ENCODE measurements at places on chromosomes 4 and X.

DNA sequence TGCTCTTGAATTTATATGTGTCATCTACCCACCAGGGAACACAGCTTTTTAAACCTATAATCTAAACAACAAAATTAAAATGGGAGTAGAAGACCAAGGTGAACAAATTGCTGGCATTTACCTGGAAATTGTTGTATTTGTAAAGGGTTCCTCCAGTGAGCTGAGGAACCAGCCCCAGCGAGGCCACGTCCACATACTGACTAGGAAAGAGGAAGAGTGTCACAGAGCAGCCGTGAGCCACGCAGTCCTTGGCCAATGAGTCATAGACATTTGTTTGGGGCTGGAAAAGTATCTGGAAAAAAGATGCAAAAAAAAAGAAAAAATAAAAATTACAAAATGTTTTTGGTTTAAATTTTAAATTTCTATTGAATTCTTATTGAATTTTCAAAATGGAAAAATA, 58.7 kb downstream of the METTL14 start:
- DNase-seq: no peak

DNA sequence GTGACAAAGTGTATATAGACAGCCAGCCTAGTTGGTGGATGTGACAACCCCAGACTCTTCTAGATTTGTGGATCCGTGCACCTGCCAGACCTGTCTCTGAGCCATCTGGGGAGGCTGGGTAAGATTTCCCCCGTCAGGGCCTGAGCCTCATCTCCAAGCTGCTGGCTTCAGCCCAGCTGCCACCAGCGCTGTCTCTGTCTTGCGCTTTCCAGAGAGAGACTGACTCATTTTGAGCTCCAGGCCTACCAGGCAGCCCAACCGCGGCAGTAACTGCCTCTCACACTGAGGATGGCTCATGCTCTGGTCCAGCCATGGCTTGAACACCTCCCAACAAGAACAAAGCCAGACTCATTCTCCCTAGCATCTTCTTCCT, 26.4 kb downstream of the NOP14 start:
- DNase-seq: no peak

DNA sequence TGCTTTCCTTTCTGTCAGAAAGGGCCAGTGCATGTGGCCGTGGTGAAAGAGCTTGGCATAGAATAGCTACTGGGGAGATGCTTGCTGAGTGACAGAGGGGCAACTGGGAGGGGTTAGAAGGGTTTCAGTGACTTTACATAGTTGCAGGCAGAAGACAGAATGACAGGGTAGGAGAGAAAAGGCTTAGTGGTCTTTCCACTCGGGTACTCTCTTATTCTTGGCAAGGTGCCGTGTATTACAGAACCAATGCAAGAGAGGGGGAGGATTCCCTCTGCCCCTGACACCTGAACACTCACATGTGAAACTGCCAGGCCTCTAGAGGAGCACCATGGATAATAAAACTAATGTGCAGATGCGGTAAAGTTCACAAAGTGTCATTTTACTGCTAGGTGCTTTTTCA, 228.2 kb downstream of the MGST2 start:
- no peak for DNase-seq

DNA sequence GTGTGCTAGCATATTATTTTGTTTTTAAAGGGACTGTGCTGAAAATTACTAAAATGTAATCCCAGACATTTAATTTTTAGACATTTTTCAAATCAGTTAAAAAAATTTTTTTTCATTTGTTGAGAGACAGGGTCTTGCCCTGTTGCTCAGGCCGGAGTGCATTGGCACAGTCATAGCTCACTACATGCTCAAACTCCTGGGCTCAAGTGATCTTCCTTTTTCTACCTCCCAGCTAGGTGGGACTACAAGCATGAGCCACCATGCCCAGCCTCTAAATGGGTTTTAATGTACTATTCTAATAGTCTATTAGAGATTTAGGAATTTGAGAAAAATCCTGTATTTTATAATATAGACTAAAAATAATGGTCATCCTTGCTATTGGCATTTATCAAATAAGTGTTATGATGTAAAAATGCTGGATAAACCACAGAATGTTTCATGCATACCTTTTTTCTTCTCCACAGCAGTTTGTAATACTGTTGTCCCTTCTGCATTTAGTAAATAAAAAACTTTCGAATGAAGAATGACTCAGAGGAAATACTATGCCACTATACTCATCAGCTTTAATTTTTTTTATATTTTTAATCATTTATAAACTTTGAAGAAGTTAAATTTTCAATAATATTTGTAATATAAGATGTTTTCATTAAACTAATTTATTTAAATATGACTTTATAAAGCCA, 29.9 kb downstream of the CPEB2 start:
- no peak for DNase-seq

DNA sequence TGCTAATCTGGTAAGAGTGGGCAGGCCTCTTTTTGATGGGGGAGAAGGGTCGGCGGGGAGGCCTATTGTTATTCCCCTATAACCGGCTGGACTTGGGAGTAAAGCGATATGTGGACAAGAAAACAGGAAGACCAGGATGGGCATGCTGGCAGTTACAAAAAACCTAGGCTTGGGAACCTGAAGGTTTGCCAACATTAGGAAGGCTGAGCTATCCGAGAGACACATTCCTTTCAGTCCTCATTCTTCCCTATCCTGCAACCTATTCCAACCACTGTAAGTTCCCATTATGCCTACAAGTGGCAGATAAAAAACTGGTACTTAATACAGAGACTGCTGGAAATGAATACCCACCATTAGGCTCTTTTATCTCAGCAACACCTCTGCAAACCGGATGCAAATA, 32.4 kb upstream of the CT47C1 start:
- DNase-seq: no peak

- DNase-seq: no peak
These were observed 47.4 kb upstream of the HOPX start for GRCh38 chr4:56728512-56728911.

DNA sequence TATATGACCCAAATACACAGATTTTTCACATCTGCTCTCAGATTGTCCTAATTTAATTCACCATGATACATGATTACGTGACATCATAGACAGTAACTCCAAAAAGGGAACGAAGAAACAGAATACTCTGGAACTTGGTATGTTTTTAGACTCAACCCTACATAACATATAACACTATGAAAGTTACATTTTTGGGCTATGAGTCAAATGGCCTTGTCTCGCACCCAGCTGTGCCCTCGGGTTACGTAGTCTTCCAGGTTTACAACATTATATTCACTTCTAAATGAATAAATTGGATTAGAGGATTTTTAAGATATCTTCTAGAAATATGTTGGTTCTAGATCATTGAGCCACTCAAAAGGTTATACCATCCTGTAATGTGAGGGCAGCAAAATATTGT, 2089.6 kb upstream of the TENM3 start:
- no peak for DNase-seq

GRCh38 chr4:28518561-28519165, 1658.0 kb downstream of the STIM2 start:
- no peak for DNase-seq

DNA sequence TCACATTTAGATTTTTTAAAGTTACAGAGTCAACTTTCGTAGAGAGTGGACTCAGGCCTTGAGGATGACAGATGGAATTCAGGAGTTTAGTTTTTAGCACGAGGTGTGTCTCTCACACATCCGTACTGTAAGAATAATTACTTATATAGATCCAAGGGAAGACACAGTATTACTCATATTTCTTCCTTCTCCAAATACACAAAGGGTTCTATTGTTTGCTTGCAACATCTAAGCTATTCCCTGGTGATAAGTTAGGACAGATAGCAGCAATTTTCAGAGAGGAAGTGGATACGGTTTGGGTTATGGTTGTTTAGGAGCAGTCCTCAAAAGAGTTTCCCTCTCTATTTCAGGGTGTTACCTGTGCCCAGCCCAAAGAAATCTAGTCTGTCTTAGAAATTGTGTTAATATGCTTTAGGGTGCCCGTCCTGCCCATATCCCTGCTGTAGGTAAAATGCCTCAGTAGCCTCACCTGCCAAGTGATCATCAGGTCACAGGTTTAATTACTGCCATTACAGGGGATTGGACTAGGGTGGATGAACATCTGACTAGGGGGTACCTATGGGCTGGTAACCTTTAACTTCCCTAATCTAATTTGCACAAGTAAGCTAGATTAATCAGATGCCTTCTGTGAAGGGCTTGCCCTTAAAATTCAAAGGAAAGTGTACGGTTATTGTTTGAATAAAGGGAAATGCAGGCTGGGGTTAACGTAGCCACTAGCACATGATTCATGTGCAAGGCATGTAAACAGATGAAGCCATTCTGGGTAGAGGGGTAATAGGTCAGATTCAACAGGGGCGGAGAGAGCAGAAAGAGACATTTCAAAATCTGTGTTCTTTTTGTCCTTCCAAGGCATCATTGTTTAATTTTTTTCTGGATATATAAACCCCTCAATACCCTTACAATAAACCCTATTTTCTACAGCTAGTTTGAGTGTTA, 8.7 kb upstream of the PPP3CA start:
- no peak for DNase-seq

DNA sequence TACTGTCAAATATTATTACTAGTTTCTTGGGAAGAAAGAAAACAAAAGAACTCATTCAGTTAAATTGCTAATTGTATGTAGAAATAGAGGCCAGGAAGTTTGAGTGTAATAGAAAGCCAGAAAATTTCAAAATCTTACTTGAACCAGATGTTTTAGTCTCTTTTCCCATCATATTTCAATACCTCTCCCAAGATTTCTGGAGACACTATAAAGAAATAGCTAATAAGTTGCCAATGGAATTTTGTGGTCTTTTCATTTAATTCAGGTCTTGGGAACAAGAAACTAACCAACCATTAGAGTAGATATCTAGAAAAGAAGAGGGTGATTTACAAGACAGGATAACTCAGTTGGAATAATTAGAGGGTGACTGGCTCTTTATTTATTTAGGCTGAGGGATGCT, 112.2 kb downstream of the AGTR2 start:
- no peak for DNase-seq

DNA sequence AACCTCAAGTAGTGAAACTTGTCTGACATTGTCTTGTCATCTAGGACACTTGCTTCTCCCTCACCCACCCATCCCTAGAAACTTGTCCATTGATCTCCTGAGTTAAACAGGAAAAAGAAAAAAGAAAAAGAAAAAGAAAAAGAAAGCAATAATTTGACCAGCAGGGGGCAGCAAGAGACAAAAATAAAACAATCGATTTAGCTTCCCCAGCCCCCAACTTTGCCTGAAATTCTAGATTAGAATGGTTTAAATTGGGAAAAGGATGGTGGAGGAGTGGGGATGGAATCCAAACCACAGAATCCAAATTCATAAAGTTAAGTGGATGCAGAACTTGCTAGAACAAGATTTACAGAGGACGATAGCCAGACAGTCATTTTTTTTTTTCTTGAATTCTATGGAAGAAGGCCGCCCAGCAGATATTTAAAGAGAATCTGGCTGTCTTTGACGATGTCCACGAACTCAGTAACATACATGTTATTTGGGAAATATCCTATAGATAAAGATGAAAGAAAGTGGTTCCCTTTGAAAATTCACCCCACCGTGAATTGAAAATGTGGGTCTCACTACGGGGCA, 282.9 kb downstream of the USP46 start:
- peak; percentile 9 for DNase-seq

Measured in T-helper 2 cell (primary cell).